Stimulated activated CD4-positive, alpha-beta T cell treated with anti-CD3 and anti-CD28 coated beads, TNF-alpha, amount 100 ng/mL, for 1 hour (primary cell): ENCODE measurements at places on chromosomes 2 and 18.

GRCh38 chr18:26215247-26215970 is 10.8 kb upstream of the TAF4B start:
- DNase-seq: no peak

DNA sequence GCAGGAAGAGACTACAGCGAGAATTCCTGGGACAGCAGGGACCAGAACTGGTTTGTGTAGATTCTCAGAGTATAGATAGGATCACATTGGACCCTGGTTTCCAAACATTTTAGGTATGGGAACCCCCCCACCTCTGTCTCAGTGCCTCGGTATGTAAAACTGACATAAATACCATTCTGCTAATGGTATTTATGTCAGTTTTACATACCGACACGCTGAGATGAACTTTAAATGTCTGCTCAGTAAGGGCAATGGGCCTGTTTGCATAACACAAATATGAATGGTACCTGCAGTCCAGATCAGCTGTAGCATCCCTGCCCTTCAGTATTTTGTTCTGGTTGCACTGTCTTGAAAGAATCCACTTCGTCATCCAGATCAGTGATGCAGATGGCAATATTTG is 73.2 kb downstream of the WDSUB1 start:
- no peak for DNase-seq

DNA sequence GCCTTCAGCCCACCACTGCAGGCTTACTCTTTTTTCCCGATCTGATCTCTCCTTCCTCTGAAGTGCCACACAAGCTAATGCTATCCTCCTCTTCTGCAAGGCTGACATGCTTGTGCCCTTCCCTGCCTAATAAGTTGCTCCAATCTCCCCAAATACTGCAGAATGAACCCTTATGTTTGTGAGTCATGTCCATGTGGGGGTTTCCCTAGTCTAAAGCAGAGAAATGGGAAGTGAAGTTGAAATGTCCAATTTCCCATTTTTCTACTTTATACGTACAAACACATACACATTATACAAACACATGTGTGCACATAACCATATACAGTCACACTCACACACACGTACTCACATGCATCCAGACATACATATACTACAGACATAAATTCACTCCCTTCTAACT is 288.1 kb upstream of the CELF4 start:
- DNase-seq: no peak

DNA sequence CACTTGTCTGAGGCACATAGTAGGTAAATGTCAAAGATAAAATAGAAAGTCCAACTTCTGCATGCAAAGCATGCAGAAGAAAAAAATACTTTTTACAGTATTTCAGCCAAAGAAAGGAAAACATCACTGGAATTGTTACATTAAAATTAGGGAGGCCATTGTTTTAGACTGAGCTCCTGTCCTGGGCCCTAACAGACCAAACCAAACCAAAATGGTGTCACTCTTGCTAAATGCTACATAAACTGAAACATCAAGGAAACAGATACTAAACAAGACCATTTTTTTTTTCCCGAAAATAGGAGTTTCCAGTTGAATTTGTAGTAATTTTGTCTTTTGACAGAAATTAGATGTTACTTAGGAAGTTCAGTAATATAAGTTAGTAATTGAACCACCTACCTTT is 508.8 kb downstream of the DSC3 start:
- no peak for DNase-seq

DNA sequence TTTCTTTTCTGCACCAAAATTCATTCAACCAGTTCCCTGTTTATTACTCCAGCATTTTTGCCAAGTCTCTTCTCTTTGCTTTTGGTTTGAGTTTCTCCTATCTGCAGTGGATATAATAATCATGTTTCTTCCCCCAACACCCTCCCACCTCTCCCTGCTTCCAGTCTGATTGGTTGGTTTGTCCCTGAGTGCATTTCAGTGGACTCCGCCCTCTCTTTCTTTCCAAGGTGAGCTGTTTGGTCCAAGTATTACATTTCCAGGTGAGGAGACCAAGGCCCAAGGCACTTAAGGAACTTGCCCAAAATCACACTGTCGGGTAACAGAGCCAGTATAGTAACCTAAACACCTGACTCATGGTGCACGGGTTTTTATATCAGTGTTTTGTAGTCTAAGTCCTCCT is 17.7 kb downstream of the MRO start:
- DNase-seq: no peak
